ENCODE measurements at places on chromosomes 3 and 15.

GRCh38 chr3:112463250-112463649, 36.0 kb downstream of the BTLA start:
- DNase-seq, result no peak

- DNase-seq, result no peak
Measured at GRCh38 chr3:11604139-11604892, 39.4 kb downstream of the VGLL4 start.

DNA sequence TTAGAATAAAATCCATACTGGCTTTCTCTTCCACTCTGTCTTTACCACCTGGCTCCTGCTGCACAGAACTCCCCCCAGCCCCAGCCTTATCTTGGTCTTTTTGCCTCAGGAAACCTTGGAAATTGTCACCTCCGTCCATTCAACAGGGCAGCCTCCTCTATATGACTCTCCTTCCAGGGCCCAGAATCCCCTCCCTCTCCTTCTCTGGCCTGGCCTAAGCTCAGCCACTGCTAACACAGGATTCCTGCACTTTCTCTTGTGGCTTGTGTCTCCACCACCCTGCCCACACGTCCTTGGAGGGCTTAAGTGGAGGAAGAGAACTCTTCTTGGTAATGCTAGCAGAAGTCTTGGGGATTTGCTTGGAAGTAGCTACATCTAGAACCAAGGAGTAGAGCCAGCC, 1.5 kb upstream of the IL17RD start:
- DNase-seq, result no peak

DNA sequence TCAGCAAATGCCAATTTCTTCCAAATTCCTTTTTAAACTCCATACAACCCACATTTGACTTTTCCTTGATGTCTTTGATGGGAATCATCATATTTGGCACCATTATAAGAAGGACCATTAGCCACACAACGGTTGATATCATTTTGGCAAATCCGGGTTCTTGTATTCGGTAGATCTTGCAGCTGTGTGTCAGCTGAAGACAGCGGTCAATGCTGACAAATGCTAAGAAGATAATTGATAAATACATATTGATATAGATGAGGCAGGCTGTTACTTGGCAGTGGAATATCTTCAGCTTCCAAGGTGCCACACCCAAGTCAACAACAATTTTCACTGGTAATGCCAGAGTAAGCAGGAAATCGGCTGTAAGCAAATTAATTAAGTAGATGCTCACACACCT, 4.2 kb downstream of the GPR171 start:
- DNase-seq, result no peak

GRCh38 chr3:61560517-61561373, 626 bp upstream of the PTPRG start:
- peak; percentile 90 for DNase-seq

DNA sequence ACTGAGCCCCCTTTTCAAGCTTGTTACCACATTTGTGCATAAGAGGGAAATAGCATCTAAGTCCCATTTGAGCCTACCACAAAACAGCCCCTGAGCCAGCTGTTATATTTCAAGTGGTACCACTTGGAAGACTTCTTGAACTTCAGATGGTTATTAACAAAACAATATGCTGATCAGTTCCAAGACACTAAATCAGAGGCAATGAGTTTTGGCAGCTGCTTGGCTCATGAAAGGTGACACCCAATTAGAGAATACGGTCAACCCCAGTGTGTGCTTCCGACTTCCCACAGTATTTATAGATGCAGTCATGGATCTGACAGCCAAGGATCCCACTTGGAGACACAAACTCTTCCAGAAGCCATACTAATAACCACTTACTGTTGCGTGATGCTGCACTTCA, 469.6 kb upstream of the PPP2R3A start:
- DNase-seq, result no peak

GRCh38 chr15:51505251-51505650, 117.3 kb downstream of the DMXL2 start:
- no peak for DNase-seq

DNA sequence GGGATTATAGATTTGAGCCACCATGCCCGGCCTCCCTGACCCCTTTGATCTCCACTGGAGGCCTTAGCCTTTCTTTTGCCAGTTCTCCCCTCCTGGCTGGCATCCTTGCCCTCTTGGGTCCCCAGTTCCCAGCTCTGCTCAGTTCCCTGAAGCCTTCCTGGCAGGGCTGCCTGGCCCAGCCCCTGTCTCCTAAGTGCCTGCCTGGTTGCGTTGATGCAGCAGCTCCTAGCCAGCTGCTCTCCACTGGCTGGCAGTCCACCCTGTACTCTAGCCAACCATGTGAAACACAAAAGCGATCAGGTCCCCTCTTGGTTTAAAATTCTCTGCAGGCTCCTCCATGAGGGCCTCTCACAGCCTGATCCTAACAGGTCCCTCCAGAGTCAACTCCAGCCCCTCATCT, 184.7 kb downstream of the RAB11A start:
- DNase-seq, result no peak

DNA sequence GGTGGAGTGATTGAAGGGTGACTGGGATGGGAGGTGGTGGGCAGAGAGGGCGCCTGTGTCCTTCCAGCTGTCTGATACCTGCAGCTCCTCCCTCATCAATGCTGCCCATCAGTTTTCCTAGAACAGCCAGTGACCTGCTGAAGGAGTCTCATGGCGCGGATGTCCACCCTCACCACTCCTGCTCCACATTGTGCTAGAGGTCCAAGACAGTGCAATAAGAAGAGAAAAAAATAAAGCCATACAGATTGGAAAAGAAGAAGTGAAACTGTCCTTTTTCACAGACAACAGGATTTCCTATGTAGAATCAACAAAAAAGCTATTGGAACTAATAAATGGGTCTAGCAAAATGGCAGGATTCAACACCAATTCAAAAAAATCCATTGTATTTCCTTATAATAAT, 7.4 kb downstream of the ZDHHC19 start:
- no peak for DNase-seq

GRCh38 chr3:173529062-173529711, 131.6 kb downstream of the NLGN1 start:
- peak; percentile 67 for DNase-seq

- DNase-seq, result peak; percentile 28
Measured at GRCh38 chr15:63156086-63156710, 1.1 kb downstream of the RPS27L start.

- DNase-seq, result no peak
Measured at GRCh38 chr3:184366619-184367289, 5.2 kb downstream of the POLR2H start.

GRCh38 chr15:90906181-90906849, 3.2 kb downstream of the MAN2A2 start:
- no peak for DNase-seq

- DNase-seq, result no peak
Measured at GRCh38 chr15:80202641-80203360, 49.2 kb downstream of the CTXND1 start.

DNA sequence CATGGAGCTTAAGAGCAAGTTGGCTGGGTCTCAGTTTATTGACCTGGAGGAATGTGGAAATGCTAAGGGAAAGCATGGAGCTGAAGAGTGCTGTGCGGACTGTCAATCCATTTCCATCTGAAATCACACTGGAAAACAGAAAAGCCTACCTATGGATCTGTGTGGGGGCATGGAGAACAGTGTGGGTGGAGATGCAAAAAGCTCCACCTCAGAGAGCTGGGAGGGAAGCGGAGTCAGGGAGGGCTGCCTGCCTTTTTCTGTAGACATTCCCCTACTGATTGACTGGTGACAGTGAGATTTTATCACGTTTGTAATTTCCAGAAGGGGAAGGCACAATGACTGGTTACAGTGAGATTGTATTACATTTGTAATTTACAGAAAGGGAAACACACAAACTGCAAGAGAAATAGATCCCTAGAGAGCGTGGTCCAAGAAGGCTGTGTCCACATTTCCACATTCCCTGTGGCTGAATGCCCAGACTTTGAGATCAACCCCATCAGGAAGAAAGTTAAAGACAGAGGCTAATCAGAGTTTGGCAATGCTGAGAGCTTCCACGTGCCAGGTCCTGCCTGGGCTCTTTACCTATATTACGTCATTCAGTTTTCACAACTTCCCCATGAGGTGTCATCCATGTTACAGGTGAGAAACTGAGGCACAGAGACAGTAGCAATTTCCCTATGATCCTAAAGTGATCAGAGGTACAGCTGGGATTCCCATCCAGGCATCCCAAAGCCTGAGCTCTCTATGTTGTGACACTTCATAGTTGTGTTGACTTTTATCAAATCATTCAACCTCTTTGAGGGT, 67.7 kb upstream of the NSMCE3 start:
- no peak for DNase-seq

DNA sequence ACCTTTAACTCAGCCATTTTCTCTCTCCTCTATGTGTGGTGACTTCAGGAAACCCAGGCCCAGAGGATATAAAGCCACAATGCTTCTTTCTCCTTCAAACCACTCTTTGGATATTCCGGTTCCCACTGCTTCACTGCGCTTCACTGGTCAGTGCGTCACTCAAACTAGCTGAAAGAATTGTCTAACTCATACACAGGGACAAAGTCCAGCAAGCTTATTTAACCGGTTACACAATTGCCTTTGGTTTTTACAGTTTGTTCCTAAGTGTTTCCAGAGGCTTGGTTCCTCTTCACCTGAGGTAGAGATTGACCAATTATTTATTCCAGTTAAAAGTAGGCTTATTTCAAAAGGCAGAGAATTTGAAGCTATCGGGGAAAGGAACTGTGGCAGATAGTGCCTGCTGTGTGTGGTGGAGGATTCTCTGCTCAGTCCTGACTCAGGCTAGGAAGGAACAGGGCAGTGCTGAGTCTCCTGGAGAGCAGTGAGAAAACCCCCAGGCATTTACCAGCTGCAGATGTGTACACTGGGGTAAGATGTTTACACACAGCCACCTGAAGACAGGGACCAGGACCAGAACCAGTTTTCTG, at the start of gene HGD:
Gene HGD (minus strand): TSS at position 145 of the 587 bp plus-strand sequence. CDS start 128 bp downstream, at position 17.
- no peak for DNase-seq

DNA sequence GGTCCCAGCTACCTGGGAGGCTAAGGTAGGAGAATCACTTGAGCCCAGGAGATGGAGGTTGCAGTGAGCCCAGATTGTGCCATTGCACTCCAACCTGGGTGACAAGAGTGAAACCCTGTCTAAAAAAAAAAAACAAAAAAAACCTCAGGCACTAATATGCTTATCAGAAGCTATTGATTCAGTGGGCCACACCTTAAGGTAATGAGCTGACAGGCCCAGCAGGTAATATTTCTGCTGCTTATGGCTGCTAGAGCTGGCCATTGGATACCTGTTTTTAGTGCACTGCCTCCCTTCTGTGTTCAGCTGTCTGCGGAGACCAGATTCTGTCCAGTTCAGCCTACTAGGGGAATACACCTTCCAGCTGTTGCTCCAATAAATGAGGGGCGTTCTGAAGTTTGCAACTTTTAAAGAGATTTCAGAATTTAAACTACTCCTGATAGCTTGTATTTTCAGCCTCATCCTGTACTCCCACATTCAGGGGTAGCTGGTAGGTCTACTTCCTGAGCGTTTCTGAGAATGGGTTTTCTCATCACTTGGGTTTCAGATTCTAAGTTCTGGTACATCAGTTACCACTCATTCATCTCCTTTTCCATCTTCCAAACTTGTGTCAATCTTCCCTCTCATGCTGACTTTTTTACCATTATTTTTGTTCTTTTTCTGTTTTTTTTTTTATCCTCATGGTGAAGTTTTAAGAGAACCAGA, 69.0 kb downstream of the ATP11B start:
- DNase-seq, result no peak

DNA sequence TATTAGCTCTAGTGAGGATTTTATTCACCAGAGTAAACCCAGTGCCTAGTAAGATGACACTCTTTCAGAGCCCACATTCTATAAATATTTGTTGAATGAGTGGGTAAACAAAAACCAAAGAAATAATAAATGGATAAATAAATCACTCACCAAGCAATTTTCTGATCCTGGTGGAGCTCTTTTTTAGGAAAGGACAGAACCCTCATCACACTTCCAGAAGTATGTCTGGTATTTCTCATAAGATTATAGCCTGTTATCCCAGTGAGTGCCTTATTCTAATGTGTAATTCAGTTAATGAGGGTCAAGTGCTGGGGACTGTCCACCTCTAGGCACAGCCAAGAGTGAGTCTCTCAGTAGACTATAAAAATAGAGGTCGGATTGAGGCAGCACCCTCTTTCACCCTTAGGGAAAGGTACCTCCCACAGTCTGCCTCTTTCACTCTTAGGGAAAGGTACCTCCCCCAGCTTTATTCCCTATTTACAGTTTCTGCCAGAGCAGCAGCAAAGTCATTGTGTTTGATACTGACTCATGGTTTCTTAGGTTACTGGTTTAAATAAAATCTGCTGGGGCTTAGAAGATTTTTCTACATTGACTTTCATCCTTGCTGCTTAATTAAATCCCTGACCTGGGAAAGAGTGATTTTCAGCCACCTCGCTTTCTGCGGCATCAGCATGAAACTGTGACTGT, 145.0 kb downstream of the STAC start:
- DNase-seq, result no peak

- peak; percentile 78 for DNase-seq
Measured at GRCh38 chr3:42780892-42781700, 8.0 kb upstream of the CCDC13 start.

GRCh38 chr15:66565741-66566144, at the start of gene LCTL:
TSS of gene LCTL (minus strand) at chr15:66565998. CDS start at chr15:66565365, 633 bp downstream.
- DNase-seq, result peak; percentile 88

DNA sequence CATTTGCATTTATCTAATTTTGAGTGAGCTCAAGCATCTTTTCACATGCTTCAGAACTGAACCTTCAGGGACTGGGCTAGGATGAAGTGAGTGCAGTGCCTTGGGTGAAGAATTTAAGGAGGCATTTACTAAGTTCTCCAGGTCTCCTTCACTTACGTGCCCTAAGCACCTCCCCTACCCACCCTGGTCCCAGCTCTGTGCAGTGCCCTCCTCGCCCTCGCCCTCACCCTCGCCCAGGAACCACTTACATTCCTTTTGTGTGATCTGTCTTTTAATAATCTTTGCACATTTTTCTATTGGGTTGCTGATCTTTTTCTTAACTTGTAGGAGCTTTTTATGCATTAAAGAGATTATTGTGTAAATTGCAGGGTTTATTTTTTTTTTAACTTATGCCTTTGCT, 322.6 kb downstream of the THSD4 start:
- no peak for DNase-seq

DNA sequence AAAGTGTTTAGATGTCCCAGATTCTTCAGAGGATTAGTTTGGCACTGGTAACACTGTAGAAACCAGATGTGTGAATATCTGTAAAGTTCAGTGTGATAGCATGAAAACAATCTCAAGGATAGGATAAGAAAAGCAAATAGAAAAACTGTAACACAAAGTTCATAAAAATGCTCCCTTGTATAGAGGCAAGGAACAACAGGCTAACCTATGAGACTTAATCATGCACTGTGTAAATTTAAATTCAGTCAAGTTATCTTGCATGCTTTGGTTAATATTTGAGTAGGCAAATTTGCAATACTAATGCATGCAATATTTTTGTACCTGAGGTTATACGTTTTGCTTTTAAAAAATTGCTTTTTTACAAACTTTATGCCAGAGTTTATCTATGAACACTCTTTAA, 144.4 kb downstream of the USP13 start:
- DNase-seq, result no peak

DNA sequence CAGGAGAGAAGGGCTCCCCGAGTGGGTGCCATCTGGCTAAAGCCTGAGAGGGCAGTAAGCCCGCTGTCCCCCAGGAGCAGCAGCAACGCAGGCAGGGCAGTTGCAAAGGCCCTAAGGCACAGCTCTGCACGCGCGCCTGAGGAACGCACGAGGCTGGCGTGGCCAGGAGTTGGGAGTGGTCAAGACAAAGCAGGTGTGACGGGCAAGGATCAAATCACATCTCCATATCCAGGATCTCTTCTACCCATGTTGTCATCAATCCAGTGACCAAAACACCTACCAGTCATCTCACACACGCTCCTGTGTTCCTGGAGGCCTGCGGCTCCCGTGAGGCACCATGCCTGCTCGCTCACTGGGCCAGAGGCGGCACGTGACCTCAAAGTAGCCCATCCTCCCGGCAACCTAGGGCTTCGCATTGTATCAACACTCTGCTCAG, 59.5 kb downstream of the ERC2 start:
- DNase-seq, result no peak

- DNase-seq, result no peak
Measured at GRCh38 chr3:106228271-106228670, 359.5 kb upstream of the CBLB start.
